Astrocyte of the spinal cord (primary cell): ENCODE measurements at places on chromosomes 7 and 10.

- no peak for DNase-seq
Observed at GRCh38 chr7:46841248-46841647, 740.7 kb downstream of the TNS3 start.

DNA sequence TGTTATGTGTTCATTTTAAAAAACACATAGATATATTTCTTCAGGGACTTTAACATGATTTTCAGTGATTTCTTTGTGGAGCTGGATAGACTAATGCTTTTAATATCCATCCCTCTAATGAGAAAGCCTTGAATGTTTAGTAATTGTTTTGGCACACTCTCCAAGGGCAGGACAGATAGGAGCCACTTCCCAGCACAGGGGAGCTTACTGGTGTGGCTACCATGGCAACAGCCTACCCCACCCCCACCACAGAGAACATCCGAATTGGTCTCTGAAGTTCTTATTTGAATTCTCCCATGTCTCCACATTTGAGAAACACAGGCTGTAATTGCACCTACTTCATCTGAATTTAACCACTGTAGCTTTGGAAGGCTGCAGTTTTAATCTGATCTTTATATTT is 87.7 kb downstream of the PRKG1 start:
- DNase-seq = peak; percentile 10

- no peak for DNase-seq
Observed at GRCh38 chr10:123633106-123633505, 33.0 kb upstream of the GPR26 start.

DNA sequence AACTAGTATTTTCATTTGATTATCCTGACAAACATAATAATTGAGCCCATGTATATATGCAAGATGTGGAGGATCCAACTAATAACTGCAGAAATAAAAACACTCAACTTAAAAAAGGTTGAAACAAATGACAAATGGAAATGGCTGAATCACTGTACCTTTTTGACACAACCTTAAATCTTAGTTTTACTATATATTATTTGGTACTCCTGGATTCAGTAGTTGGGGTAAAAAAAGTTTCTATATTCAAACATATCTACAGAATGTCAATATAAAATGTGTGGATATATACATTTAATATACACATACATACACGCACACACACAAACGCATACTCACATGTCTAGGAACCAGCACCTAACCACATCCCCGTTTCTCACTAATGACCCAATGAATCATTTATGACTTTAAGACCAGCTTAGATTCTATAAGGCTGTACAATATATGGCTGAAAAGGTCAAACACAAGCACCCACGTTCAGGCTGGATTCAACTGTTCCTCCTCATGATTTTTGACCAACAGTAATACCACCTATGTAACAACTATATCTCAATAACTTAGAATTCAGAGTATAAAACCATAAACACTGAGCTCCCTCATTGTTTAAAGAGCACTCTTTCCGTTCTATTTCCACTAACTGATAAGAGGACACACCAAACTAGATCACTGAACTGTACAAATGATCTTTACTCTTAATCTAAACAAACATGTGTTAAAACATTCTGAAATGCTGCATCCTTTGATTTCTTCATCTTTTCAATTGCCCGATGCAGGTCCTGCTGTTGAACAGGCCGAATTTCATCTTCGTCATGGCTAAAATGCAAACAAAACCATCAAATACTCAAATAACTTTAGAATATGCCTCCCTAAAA is 63.8 kb downstream of the ATAD1 start:
- no peak for DNase-seq

DNA sequence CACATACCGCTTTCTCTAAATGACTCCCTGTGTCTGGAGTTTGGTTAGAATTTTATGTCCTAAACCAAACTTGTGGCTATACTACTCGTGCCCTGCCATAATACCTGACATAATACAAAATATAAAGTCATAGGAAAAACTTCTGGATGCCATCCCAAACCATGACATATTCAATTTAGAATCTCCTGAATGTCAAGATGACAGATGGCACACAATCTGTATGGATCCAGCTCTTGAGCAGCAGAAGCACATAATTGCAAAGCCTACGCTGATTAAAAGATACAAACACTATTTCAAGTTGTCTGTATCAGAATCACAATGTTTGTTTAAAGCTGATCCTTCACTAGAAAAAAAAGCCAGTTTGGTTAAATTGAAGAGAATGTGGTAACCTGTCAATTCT is 22.4 kb upstream of the CDC14C start:
- no peak for DNase-seq

GRCh38 chr7:7668706-7669105 is 28.2 kb downstream of the UMAD1 start:
- no peak for DNase-seq

- no peak for DNase-seq
Observed at GRCh38 chr7:157005456-157006204, 4.8 kb downstream of the MNX1 start.

DNA sequence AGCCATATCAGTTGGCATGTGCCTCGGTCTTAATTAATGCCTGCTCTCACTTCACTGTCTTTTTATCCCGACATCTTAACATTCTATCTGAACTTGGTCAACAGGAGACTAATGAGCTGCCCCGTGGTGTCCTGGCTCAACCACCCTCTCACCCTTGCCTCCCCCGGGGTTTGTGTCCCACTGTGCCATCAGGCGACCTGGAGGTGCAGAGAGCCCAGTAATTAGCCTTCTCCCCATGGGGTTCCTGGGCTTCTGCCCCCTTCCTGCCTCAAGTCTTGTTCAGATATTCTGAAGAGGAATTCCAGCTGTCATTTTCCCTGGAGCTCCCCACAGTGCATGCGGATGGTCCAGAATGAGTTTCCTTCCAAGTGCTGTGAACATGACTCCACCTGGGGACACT is 10.1 kb upstream of the JAKMIP3 start:
- DNase-seq = no peak

- DNase-seq = peak; percentile 14
Observed at GRCh38 chr10:51700228-51700817, 928 bp upstream of the CSTF2T start.

DNA sequence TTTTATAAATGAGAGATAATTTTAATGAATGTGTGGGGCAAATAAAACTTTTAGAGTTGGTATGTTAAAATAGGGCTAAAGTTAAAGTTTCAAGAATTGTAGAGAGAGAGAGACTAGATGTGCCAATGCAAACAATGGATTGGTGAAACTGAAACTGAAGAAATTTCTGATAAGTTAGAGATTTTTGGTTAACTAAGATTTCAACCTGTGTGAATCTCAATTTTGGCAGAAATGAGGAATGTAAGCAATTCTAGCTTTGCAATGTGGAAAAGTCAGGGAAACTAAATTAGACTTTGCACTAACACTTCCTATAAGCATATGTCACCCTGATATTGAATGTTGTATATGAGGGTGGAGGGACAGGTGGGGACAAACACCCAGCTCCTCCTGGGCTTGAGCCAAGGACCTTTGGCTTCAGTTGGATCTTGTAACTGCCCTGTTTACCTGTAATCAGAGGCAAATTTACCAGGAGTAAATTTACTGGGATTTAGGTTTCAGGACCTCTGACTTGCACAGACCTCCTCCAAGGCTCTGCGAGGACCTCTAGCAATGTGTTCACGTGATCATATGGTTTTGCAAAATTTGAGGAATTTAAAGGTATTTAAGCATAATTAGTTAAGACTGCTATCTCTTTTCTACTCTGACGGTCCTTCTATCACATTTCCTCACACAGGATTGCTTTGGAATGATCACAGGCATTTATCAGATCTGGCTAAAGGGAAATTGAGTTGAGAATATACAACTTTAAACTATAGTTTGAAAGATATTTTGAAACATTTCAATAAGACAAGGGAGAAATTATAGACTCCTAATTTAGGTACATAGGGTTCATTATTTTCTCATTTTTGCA is 33.1 kb upstream of the RPA3 start:
- DNase-seq = no peak

GRCh38 chr10:100282907-100283306 is 3.6 kb downstream of the BLOC1S2 start:
- DNase-seq = no peak

DNA sequence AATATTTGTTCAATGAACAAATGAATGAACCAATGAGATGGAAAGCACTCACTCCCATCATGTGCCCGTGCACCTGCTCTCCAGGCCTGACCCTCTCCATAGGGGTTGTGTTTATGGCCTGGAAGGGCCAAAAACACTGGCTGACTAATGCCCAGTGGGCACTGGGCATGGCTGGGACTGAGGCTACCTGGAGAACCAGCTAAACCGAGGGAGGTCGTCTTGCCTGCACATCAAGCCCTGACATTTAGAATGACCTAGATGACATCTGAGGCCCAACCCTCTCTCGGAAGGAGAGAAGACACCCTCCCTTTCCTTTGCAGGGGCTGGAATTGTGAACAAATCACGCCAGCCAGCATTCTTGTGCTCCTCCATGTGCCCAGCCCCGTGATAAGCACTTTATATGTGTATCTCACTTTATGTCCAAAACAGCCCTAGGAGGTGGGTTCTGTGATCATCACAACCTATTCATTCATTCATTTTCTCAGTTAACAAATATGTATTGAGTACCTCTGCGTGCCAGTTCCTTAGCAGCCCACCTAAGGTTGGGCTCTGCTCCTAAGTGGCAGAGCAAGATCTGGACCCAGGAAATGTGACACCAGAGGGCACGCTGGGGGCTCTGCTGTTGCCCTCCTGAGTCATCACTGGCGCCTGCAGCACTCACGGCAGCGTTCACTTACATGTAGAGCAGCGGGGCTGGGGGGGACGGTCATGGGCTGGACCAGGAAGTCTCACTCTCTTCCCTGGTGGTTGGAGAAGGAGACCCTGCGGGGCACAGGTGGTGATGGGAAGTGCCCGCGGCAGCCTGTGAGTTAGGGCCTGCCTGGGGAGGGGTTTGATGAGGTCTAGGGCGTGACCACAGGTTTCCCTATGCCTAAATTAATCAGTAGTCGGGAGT is 52.0 kb downstream of the TSPAN15 start:
- no peak for DNase-seq

DNA sequence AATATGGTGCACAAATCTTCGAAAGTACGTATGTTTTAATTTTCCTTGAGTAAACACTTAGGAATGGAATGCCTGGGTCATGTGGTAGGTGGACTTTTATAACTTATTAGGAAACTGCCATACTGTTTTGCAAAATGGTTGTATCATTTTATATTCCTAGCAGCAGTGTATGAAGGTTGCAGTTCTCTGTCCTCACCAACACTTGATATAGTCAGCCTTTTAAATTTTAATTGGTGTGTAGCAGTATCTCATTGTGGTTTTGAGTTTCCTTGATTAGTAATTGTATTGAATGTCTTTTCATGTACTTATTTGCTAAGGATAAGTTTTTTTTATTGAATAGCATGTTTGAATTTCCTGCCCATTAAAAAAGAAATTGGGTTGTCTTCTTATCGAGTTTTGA is 926 bp upstream of the PCBD1 start:
- no peak for DNase-seq

GRCh38 chr7:51244885-51245284 is 71.7 kb downstream of the COBL start:
- DNase-seq = no peak

GRCh38 chr10:3887404-3887803 is 102.4 kb upstream of the KLF6 start:
- no peak for DNase-seq
